ENCODE measurements at places on chromosomes 5 and 9.

DNA sequence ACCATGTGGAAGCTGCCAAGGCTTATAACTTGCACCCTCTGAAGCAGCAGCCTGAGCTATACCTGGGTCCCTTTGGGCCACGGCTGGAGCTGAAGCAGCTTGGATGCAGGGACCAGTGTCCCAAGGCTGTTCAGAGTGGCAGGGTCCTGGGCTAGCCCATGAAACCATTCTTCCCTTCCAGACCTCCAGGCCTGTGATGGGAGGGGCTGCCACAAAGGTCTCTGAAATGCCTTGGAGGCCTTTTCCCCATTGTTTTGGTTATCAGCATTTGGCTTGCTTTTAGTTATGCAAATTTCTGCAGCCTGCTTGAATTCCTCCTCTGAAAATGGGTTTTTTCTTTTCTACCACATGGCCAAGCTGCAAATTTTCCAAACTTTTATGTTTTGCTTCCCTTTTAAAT, 433.7 kb upstream of the ACO1 start:
- no peak for DNase-seq

DNA sequence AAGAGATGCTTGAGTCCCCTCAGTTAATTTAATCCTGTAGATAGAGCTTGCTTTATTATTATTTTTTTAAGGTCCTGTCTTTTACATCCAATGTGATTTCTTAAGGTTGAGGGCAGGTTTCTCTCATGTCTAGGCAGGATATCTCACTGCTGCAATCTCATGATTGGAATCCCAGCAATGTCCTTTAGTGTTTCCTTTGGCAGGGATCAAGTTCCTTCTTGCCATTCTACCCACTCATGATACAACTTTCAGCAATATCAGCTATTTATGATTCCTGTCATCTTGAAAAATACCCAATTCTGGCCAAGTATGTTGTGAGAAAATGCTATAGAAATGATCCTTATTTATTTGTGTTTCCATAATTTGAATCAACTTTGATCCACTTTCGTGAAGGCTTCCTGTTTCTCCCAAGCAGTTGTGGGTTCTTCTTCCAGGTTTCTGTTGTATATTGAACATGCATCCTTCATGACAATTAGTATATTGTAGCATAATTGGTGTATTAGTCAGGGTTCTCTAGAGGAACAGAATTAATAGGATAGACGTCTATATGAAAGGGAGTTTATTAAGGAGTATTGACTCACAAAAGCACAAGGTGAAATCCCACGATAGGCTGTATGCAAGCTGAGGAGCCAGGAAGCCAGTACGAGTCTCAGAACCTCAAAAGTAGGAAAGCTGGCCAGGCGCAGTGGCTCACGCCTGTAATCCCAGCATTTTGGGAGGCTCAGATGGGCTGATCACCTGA, 18.4 kb upstream of the VPS13A start:
- DNase-seq = no peak

DNA sequence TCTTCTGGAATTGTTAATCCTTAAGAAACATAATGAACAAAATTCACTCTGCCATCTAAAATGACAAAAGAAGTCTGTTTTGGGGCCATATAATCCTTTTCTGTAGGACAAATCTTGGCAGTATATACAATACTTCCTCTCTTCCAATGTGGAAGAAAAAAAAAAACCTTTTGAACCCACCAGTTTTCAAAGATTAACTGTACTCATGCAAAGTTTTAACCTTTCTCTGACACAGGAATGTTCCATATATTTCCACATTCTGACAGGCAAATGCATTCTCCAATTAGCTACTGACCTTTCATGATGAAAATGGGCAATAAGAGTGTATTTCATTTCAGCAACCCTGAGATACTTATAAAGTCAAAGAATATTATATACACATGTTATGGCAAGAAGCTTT, 65.4 kb downstream of the RNF130 start:
- no peak for DNase-seq

- no peak for DNase-seq
These were observed 41.3 kb downstream of the NACC2 start for GRCh38 chr9:136053757-136054142.

- DNase-seq = no peak
These were observed 72.4 kb downstream of the UGCG start for GRCh38 chr9:111969061-111969460.

GRCh38 chr9:134029248-134030226, 4.3 kb downstream of the BRD3OS start:
- no peak for DNase-seq

- peak; percentile 28 for DNase-seq
These were observed 186.1 kb upstream of the MAST4 start for GRCh38 chr5:66410122-66410521.

DNA sequence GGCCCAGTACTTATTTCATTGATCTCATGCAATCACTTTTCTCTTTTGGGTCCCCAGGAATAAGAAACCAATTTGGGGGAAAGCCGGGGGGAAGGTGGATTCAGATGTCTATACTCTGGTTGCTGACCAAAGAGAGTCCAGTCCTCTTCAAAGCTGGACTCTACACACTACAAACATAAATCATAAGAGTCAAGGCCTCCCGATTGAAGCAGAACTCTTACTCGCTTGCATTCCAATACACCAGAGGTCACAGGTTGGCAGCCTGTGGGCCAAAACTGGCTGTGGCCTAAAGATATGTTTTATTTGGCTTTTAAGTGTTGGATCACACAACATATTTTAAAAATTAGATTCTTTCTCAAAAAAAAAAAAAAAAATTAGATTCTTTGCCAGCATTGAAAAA, 311.4 kb upstream of the MSX2 start:
- no peak for DNase-seq

GRCh38 chr5:145557345-145557744, 277.8 kb downstream of the PRELID2 start:
- DNase-seq = no peak

- no peak for DNase-seq
These were observed 165.6 kb upstream of the FSTL4 start for GRCh38 chr5:133777951-133778350.

GRCh38 chr5:39730006-39730405, 305.2 kb upstream of the DAB2 start:
- no peak for DNase-seq

DNA sequence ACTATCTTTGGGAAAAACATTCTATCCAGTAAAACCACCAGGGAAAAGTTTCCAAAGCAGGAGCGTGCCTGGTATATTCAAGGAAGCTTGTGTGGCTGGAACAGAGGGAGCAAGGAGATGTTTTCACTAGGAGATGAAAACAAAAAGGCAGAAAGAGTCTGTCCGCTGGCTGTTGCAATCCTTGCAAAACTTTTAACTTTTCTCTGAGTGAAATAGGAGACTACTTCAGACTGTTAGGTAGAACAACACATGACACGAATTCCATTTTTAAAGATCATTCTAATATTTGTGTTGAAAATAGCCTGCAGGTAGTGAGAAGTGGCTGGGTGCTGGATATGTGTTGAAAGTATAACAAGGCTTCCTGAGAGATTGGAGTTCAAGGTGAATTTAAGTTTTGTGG, 69.5 kb downstream of the PRR16 start:
- DNase-seq = no peak

GRCh38 chr5:163509291-163509951, 4.0 kb downstream of the MAT2B start:
- DNase-seq = no peak

GRCh38 chr9:111178331-111179055, 140.2 kb upstream of the LPAR1 start:
- DNase-seq = no peak

DNA sequence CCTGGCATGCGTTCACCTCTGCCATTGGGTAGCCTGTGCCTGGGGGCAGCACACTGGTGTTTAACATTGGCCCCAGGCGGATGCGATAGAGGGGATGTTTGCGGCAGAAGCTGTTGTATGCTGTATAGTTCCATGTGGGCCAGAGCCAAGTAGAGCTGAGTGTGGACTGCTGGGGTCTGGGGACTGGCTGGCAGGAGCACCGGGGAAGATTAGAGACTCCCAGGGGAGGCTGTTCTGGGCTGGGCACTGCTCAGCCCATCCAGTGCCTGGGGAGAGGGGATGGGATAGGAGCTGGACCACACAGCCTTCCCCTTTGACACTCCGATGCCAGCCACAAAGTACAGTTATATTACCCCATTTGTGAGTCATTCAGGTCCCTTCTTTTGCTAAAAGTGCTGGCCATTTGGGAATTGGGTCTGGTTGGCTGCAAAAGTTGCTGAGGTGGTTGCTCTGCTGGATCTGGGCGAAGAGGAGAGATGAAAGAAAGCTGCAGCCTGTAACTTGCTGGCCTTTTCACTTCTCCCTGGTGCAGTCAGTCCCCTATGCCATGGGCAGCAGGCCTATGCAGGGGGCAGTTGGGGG, 73.8 kb downstream of the RGS3 start:
- DNase-seq = no peak

- DNase-seq = no peak
These were observed 18.3 kb upstream of the NDST1 start for GRCh38 chr5:150489360-150490295.

DNA sequence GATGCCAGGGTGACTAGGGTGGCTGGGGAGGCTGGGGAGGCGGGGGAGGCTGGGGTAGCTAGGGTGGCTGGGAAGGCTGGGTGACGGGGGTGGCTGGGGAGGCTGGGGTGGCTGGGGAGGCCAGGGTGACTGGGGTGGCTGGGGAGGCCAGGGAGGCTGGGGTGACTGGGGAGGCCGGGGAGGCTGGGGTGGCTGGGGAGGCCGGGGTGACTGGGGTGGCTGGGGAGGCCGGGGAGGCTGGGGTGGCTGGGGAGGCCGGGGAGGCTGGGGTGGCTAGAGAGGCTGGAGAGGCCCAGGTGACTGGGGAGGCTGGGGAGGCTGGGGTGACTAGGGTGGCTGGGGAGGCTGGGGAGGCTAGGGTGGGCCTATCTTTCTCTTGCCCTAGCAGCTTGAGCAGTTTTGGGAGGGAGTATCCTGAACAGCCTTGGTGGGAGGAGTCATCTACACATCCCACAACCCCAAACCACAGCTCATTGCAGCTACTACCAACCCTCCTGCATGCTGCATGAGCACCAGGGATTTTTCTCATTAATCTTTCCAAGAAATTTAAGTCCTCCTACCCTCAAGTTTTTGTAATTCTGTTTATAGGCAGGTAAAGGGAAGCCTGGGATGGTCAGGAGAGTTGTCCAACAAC, 203.2 kb upstream of the IRX1 start:
- DNase-seq = no peak

DNA sequence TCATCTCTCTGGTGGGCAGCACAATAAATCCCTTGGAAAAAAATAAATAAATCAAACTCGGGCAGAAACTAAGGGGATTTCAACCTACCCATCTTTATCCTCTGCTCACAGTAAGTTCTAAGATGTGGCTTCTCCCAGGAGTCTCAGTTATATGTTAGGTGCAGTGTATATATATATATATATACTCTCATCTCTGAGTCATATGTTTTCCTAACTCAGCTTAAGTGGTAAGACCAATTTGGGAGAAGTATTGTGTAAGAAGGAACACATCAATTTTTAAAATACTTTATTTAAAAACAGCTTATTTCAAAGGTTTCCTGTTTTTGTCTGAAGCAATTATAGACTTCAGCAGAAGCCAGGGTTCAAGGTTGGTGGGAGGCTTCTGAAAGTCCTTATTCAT, 20.3 kb upstream of the OSMR start:
- DNase-seq = no peak

DNA sequence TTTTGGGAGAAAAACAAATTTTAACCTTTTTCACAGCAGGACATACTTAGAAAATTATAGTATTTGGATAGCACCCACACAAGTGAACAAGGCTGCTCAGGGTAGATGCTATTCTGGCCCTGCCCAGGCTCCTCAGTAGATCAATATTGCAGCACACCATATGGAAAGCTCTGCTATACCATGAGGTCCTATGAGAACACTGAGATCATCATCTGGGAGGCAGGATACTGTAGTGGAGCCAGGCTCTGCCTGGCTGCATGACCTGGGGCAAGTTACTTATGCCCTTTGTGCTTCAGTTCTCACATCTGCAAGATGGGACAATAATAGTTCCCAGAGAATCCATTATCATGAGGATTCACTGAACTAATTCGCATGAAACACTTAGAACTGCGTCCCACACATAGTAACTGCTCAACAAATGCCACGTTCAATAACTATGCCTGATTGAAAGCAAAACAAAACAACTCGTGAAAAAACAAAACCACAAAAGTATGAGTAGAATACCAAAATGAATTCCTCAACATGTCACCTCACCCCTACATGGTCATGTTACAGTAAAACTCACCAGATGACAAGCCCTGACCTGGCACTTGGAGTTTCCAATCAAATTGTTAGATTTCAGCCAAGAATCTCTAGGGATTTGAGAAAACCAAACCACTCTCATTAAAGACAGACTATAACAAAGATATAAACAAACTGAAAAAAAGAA, 31.9 kb downstream of the ARSB start:
- no peak for DNase-seq

GRCh38 chr5:7415123-7415522, 19.2 kb downstream of the ADCY2 start:
- DNase-seq = no peak

GRCh38 chr5:158874792-158875191, 224.9 kb downstream of the EBF1 start:
- peak; percentile 37 for DNase-seq

Data from DMS153 (cell line).